ENCODE measurements at places on chromosomes 12 and 14.

GRCh38 chr12:57519796-57520052 lies 590 bp downstream of the DDIT3 start:
- peaks cover 65% of the 10 kb centered on the region for H3K36me3 ChIP-seq
- no peaks in the 10 kb centered on the region for H3K27me3 ChIP-seq
- peak overlapping the region; percentile 100 for H3K27ac ChIP-seq

DNA sequence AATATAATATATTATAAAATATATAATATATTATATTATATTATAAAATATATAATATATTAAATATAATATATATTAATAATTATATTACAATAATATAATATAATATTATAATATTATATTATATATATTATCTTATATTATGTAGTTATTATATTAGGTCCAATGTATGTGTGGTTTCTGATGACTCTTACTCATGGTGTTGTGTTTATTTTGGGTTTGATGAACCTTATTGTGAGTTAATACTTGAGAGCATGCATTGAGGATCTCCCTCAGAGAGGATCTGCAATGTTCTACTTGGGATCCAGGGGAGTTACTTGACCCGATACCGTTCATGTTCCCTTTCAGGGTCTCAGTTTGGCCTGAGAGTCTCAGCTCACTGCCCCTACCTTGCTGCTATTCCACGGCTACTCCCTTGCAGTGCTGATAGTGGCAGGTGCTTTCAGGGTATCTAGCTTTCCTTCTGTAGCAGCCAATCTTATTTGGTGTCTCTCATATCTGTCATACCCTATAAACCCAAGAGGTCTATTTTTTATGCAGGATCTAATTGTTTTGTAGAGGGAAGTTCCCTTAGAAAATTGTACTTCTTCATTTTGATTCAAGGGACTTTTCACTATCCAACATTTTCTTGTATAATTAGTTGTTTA lies 89.1 kb upstream of the ZDHHC17 start:
- H3K36me3 ChIP-seq: no peaks in the 10 kb centered on the region
- H3K27ac ChIP-seq: no peak overlapping the region
- no peaks in the 10 kb centered on the region for H3K4me1 ChIP-seq
- H3K4me3 ChIP-seq: no peak overlapping the region
- DNase-seq: no peak

- H3K27me3 ChIP-seq: peaks cover 4% of the 10 kb centered on the region
- no peak overlapping the region for H3K27ac ChIP-seq
- H3K36me3 ChIP-seq: no peaks in the 10 kb centered on the region
- H3K4me1 ChIP-seq: no peaks in the 10 kb centered on the region
- no peak for DNase-seq
Measured at GRCh38 chr12:65952737-65953209, 128.5 kb downstream of the HMGA2 start.

GRCh38 chr12:15001733-15002382 lies 29.0 kb downstream of the PDE6H start:
- H3K4me1 ChIP-seq: no peaks in the 10 kb centered on the region

DNA sequence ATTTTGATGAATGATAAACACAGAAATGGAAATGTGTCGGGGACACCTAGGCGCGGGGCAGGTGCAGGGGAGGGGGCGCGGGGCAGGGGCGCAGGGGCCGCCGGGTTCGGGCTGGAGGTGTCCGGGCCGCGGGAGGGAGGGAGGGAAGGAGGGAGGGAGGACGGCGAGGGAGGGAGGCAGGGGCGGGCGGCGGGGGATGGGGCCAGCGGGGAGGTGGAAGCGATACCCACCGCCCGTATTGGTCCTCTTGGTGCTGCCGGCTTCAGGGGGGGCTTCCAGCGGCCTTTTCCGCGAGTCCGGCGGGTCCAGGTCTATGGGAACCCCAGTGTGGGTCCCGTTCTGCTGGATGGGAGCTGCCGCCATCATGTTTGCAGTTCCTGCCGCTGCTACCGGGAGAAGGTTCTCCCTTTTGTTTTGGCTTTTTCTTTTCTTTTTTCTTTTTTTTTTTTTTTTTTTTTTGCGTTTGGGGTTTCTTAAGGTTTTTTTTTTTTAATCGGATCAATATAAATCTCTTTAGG lies 703 bp downstream of the NOVA1 start:
- no peaks in the 10 kb centered on the region for H3K4me1 ChIP-seq
- no peaks in the 10 kb centered on the region for H3K36me3 ChIP-seq

GRCh38 chr12:5905757-5906156 lies 39.3 kb downstream of the ANO2 start:
- H3K4me3 ChIP-seq: no peak overlapping the region
- H3K27ac ChIP-seq: no peak overlapping the region
- no peaks in the 10 kb centered on the region for H3K4me1 ChIP-seq
- peaks cover 2% of the 10 kb centered on the region for H3K27me3 ChIP-seq
- DNase-seq: no peak

DNA sequence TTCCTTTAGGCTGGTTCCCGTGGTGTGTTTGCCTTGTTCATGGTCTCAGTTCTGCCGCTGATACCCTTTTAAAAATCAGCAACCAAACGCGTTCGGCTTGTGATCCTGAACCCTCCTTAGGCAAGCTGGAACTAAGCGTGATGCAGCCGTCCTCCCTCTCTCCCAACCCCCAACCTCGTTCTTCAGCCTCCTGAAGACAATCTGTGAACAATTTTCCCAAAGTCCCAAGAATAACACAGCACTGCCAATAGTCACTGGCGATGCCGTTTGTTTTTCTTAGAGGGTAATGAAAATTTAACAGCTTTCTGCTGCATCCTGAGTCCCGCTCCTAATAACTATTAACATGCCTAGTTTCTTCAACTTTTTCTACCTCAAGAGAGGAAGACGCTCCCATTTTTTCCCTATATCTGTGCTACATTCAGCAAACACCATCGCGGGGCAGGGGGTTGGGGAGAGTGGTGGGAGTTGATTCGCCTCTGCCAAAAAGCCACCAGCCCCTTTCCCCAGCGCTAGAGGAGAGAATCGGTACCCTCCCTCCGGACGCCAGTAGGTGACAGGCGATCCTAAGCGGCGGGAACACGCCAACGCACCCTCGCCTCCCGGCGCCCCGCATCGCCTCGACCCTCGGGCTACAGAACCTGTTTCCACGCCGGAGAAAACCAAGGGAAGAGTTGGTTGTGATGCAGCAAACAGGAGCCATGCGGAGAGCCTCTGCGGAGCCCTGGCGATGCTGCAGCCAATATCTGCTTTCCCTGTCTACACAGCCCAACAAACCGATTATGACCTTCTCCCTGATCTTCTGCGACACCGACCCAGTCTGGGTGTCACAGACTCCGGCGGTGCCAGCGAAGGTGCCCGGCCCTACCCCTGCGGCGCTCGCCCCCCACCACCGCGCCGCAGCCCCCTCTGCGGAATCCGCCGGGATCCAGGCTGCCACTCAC lies 752 bp downstream of the PRICKLE1 start:
- peaks cover 9% of the 10 kb centered on the region for H3K4me1 ChIP-seq
- H3K36me3 ChIP-seq: no peaks in the 10 kb centered on the region
- H3K27ac ChIP-seq: no peak overlapping the region
- no peak for DNase-seq
- peaks cover 53% of the 10 kb centered on the region for H3K27me3 ChIP-seq

DNA sequence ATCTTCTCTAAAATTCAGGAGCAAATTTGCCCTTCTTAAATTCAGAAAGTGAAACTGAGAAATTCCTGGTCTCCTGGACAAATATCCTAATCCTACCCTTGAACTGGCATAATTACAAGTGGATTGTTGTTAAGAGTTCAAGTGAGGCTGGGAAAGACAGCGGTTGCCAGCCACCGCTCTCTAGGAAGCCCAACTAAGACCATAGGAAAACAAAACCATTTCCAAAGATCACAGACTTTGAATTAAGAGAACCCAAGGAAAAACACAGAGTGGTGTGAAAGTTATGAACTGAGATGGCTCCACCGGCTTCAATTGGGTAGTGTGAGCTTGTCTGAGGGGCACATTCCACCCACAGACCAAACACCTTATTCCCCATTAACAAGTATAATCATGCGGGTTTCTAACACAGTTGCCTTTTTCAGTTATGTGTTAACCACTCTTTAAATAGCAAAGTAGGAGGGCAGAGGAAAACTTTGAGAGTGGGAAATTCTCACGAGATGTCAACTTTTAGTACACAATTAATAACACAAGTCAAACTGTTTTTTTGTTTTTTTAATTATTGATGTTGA lies 1628.8 kb upstream of the SEL1L start:
- no peaks in the 10 kb centered on the region for H3K27me3 ChIP-seq
- H3K4me3 ChIP-seq: no peak overlapping the region
- no peaks in the 10 kb centered on the region for H3K4me1 ChIP-seq
- H3K27ac ChIP-seq: no peak overlapping the region
- H3K36me3 ChIP-seq: no peaks in the 10 kb centered on the region
- no peak for DNase-seq

- H3K27ac ChIP-seq: peak overlapping the region; percentile 66
- peaks cover 64% of the 10 kb centered on the region for H3K4me1 ChIP-seq
- H3K27me3 ChIP-seq: no peaks in the 10 kb centered on the region
Measured at GRCh38 chr14:70652871-70653270, 11.2 kb downstream of the TTC9 start.

DNA sequence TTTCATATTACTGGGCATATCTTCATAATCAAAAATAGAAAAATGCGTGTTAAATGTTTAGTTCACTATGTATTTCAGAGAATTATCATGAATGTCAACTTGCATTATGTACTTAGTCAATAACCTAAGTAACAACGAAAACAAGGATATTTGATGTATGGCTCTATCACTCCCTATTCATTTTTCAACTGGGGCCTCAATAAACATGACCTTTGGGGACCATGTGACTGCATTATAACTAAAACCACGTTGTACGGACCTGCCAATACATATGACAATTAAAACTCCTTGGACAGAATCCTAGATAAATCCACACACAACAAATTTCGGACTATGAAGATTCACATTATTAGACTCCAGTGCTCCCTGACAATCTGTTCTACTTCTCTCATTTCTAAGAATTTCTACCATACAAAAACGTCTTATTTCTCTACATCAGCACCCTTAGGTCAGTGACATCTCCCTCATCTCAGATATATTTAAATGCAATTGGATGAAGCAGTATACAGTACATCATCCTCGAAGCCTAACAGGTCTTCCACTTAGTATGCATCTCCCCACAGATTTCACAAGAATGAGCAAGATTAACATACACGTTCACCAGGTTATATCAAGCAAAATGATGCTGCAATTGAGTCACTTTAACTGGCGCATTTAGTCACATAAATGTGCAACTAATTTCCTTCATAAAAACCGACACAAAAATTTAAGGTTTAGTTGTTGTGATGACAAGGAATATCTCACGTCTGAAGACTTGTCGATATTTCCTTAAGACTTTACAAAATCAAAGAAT lies 1.5 kb downstream of the UBE2N start:
- H3K27me3 ChIP-seq: no peaks in the 10 kb centered on the region
- peaks cover 46% of the 10 kb centered on the region for H3K4me1 ChIP-seq
- H3K27ac ChIP-seq: peak overlapping the region; percentile 94
- no peak for DNase-seq

DNA sequence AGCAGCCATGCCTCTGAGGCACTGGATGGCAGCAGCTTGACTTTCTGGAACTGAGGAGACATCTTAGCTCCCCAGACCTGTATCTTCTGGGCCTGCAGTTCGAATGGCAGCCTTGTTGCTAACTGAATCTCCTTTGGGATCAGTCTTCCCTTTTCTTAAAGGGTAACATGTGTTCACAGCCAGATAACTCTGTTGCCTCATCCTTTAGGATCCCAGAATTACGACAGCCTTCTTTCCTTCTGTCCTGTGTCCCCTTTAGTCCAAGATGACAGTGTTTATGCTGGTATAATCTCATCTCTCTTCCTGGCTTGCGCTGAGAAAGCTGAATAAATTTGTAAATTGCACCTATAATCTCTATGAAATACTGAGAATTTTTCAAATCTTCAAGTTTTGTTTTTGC lies 9.1 kb upstream of the ERC1 start:
- H3K27ac ChIP-seq: no peak overlapping the region
- no peaks in the 10 kb centered on the region for H3K36me3 ChIP-seq

- no peaks in the 10 kb centered on the region for H3K4me1 ChIP-seq
- no peaks in the 10 kb centered on the region for H3K36me3 ChIP-seq
- H3K27ac ChIP-seq: no peak overlapping the region
- H3K4me3 ChIP-seq: no peak overlapping the region
- DNase-seq: no peak
Measured at GRCh38 chr14:75627406-75627805, 33.3 kb downstream of the ERG28 start.
